ENCODE measurements at places on chromosomes 5 and 9.

- DNase-seq: no peak
Measured at GRCh38 chr5:60738461-60738860, 38.5 kb upstream of the DEPDC1B start.

- no peak for DNase-seq
Measured at GRCh38 chr9:16628413-16628812, 242.1 kb downstream of the BNC2 start.

GRCh38 chr5:98464737-98465330 lies 308.6 kb upstream of the RGMB start:
- DNase-seq: no peak

GRCh38 chr9:80899208-80899607 lies 790.1 kb downstream of the TLE1 start:
- DNase-seq: no peak

DNA sequence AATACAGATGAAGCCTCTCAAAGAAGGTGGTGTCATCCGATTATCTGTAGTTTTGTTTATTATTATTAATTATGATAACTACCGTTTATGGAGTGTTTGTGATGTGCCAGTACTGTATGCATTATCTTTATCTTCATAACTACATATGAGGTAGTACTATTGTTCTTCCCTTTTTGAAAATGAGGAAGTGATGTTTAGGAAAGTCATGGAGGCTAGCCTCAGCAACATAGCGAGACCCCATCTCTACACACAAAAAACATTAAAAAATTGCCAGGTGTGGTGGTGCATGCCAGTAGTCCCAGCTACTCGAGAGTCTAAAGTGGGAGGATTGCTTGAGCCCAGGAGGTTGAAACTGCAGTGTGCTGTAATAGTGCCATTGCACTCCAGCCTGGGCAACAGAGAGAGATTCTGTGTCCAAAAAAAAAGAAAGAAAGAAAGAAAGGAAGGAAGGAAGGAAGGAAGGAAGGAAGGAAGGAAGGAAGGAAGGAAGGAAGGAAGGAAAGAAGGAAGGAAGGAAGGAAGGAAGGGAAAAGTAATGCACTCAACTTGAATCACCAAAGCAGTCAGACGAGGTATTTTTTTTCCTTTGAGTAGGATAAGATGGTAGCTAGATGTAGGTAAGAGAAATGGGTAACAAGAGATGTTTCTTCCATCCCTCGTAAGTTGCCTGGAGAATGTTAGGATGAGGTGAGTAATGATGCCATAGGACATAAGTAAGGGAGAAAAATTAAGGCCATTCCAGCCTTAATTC lies 47.8 kb downstream of the PAM start:
- DNase-seq: no peak

DNA sequence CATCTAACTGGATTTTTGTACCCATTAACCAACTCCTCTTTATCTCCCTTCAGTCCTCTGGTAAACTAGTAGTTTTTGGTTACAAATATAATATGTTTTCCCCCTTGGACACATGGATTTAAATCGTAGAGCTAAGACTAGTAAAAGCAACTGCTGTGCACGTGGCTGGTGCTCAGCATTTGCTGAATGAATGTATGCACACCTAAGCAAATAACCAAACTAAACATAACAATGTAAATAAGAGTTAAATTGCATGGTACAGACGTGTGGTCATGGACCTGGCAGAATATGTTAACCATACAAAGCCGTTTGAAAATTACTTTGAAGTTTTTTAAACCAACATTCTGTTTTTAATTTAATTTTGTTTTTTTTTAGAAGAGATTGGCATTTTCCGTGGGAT lies 65.2 kb upstream of the FYB1 start:
- no peak for DNase-seq

- no peak for DNase-seq
Measured at GRCh38 chr9:134721344-134721743, 79.7 kb downstream of the COL5A1 start.

DNA sequence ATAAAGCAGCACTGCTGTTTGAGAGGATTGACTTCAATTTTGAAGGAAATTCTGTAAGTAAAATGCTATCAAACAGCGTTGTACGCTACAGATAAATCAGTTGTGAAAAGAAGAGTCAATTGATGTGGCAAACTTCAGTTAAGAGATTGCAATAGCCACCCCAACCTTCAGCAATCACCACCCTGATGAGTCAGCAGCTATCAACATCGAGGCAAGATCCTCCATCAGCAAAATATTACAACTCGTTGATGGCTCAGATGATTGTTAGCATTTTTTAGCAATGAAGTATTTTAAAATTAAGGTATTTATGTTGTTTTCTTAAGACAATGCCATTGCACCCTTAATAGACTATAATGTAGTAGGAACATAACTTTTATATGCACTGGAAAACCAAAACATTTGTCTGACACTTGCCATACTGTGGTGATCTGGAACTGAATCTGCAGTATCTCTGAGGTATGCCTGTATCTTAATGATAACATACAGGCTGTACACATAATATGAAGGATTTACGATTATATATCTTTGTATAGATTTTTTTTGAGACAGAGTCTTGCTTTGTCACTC lies 47.5 kb downstream of the VPS13A start:
- no peak for DNase-seq

- DNase-seq: no peak
Measured at GRCh38 chr9:94825611-94825958, 99.1 kb downstream of the AOPEP start.

DNA sequence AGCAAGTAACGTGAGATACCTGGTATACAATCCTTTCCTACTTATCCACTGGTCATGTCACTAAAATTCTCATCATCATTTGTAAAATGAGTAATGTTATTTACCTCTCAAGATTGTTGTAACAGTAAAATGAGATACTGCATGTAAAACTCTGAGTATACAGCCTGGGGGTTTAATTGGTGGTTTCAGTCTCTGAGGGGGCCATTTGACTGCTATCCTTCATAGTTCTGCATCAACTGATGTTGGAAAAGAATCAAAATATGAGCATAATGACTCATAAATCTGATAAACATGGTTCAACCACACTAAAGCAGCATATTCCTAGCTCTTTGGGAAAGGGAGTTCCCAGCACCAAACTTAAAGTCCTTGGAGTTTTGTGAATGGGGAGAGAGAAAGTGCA lies 181.0 kb upstream of the GHR start:
- DNase-seq: no peak

GRCh38 chr5:111070272-111071134 lies 1.0 kb upstream of the TSLP start:
- DNase-seq: no peak

GRCh38 chr9:130988905-130989304 lies 20.1 kb upstream of the LAMC3 start:
- no peak for DNase-seq

DNA sequence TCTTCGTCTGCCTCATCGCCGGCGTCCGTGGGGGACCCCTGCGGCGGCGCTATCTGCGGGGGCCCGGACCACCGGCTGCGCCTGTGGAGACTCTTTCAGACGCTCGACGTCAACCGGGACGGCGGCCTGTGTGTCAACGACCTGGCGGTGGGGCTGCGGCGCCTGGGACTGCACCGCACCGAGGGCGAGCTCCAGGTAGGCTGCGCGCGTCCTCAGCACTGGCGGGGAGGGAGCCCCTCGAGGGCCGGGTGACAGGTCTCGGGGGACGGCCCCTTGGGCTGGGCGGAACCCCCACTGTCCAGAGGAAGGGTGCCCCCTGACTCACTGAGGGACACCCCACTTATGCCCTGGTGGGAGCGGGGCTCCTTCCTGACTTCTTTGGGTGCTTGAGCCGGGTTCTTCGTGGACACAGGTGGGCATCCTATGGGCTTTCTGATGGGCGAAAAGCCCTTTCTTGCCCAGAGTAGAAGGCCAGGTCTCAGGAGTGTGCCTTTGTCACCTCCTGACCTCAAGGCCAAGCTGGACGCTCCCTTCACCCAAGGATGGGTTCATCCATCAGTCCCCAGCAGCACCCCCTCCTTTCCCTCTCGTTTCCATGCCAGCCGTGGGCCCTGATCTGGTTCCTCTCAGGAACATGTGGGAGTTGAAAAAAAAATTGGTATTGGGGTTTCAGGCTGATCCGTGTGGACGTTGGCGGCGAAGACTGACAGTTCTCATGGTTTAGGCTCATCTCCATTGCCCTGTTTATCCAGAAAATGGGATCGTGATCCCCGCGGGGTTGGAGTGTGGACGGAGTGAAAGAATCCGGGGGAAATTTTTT lies 564 bp downstream of the SLC25A25 start:
- no peak for DNase-seq

- no peak for DNase-seq
Measured at GRCh38 chr5:37825334-37825915, 14.4 kb downstream of the GDNF start.

- no peak for DNase-seq
Measured at GRCh38 chr9:127104581-127105311, 17.7 kb downstream of the ANGPTL2 start.

DNA sequence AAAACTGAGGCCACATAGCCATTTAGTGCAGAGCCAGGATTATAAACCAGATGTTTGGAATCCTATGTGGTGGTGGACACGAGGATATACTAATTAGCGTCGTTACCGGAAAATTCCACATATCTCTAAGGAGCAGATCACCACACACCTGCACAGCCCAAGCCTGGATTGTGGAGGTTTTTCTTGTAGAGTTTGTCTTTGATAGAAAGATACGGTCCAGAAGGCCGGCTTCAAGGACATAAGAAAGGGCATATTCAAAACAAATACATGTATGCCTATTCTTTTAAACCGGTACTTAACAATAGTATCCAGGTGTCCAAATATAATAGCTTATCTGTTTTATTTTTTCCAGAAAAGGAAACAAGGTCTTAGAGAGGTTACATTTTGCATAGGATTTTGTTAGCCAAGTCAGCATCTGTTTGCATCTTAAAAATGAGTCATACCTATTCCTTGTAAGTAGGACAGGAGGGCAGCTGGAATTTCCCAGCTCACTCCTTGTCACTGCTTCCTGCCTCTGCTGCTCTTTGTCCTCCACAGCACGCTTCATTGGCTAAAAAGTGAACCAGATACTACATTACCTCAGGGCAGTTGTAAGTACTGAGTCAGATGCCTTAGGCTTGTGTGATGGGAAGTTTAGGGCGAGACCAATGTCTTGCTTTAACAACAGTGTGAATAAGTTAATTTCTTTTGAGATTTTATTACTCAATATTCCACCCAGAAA lies 3.6 kb downstream of the TMC1 start:
- no peak for DNase-seq

GRCh38 chr9:95756986-95757385 lies 118.5 kb upstream of the ERCC6L2 start:
- DNase-seq: no peak

DNA sequence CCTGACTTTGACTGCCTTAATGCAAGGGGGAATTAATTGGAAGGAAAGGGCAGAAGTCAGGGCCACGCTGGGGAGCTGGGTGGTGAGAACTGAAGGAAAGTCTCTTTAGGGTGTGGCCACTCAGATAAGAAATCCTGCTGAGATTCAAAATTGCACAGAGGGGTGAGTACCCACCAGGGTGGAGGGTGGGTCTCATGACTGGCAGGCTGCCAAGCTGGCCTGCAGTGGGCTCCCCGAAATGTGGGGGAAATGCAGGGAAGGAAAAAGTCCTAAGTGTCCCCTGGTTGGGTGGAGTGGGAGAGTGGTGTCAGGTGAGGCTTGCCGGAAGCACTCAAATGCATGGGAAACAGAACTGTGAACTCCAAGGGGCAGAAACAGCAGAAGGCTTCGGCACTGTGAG lies 24.1 kb downstream of the TSPAN17 start:
- no peak for DNase-seq

GRCh38 chr5:59275510-59276324 lies 617.8 kb downstream of the PDE4D start:
- DNase-seq: no peak

GRCh38 chr5:150206098-150206778 lies 16.4 kb downstream of the SLC6A7 start:
- DNase-seq: no peak

GRCh38 chr9:107180206-107180605 lies 102.9 kb upstream of the RAD23B start:
- DNase-seq: no peak

DNA sequence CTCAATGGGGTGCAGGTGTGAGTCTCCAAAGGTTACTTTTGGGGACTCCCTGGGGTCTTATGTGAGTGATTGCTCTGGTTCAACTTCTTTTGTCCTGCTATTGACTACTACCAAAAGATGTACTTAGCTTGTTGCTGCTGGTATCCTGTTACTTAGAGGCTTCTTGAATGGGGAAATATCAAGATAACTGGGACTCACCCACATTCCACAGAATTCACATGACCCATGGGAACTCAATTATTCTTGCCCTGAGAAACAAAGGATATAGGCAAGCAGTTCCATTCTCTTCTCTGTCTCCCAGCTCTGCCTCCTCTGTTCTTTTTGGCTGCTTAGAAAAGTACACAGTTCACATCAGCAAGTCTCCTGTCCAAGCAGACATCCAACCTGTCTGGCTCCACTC lies 105.9 kb downstream of the UNC13B start:
- no peak for DNase-seq

- no peak for DNase-seq
Measured at GRCh38 chr5:65072850-65073249, 304.1 kb downstream of the CWC27 start.

- DNase-seq: no peak
Measured at GRCh38 chr5:178121391-178122276, 8.3 kb downstream of the N4BP3 start.

GRCh38 chr5:140262221-140262620 lies 40.7 kb downstream of the PFDN1 start:
- no peak for DNase-seq

- no peak for DNase-seq
Measured at GRCh38 chr9:65435464-65435863, 150.5 kb upstream of the FOXD4L5 start.

DNA sequence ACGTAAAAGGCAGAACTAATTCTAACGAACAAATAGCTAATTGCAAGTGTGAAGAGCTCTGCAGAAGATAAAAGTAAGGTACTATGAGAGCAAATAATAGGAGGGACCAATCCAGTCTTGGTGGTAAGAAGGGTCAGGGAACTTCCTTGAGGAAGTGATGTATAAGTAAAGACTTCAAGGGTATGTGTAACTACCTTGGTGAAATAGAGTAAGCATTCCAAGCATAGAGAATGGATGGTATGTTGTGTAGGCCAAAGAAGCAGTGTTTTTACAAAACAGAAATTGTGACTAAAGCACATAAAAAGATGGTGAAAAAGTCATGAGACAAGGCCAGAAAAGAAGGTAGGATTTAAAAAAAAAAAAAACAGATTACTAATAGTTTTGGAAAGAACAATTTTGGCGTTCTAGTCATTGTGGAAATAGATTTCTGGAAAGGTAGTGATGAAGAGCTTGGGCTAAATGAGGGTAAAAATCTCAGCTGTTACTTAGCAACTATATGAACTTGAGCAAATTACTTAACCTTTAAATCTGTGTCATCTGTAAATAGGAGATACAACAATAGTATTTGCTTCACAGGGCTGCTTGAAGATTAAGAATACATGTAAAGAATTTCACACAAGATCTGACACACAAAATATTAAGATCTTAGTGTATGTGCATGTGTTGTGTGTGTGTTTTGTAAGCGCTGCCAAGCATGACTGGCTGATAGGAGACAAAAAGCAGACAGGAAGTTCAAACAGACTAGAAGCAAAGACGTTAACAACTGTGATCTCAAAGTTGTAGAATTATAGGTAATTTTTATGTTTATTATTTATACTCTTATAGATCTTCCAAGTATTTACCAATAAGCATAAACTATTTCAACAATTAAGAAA lies 73.5 kb downstream of the NR6A1 start:
- no peak for DNase-seq

Data from activated CD4-positive, alpha-beta T cell treated with anti-CD3 and anti-CD28 coated beads, Interleukin-2, amount 10 ng/mL, durations not matched to agents 7 days and 5 days (primary cell).